ENCODE measurements at places on chromosomes 6 and 20.

GRCh38 chr6:158649289-158650143 lies at the start of gene SYTL3:
Gene SYTL3 (plus strand): TSS chr6:158650054. CDS start chr6:158663269, 13,215 bp downstream.
- peak; percentile 54 for DNase-seq

GRCh38 chr6:69758214-69758613 lies 38.6 kb downstream of the LMBRD1 start:
- no peak for DNase-seq

- no peak for DNase-seq
Observed at GRCh38 chr20:49054056-49054643, 8.0 kb downstream of the CSE1L start.

DNA sequence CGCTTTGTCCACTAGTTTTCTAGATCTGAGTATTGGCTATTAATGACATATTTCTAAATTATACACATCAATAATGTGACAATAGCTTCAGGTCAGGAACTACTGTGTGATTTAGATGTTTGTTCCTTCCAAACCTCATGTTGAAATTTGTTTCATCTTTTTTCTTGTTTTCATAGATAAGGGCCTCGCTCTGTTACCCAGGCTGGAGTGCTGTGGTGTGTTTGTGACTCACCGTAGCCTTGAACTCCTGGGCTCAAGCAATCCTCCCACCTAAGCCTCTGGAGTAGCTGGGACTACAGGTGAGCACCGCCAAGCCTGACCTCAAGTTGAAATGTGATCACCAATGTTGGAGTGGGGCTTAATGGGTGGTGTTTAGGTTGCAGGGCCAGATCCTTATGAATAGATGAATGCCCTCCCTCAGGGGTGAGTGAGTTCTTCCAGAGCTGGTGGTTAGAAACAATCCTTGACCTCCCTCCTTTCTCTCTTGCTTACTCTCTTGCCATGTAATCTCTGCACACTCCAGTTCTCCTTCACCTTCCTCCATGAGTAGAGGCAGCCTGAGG lies 5.9 kb upstream of the NQO2 start:
- peak; percentile 61 for DNase-seq

DNA sequence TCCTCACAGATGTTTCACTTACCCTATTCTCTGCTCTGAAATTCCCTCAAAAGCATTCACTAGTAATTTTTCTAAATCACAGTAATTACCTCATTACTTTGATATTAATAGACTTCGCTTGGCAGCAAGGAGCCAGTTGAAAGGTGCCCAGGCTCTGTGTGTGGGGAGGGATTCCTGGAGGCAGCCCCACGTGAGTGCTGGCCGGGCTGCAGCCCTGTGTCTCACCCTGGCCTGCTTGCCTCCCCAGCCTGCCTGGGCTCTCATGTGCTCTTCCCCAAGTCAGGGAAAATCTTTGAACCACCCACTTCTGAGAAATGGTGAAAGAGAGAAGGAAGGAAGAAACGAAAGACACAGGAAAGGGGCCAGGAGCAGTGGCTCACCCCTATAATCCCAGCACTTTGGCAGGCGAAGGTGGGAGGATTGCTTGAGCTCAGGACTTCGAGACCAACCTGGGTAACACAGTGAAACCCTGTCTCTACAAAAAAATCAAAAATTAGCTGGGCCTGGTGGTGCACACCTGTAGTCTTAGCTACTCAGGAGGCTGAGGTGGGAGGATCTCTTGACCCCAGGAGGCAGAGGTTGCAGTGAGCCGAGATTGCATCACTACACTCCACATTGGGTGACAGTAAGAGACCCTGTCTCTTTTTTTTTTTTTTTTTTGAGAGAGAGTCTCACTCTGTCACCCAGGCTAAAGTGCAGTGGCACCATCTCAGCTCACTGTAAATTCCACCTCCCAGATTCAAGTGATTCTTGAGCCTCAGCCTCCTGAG lies 20.0 kb upstream of the SNTA1 start:
- DNase-seq, result no peak

DNA sequence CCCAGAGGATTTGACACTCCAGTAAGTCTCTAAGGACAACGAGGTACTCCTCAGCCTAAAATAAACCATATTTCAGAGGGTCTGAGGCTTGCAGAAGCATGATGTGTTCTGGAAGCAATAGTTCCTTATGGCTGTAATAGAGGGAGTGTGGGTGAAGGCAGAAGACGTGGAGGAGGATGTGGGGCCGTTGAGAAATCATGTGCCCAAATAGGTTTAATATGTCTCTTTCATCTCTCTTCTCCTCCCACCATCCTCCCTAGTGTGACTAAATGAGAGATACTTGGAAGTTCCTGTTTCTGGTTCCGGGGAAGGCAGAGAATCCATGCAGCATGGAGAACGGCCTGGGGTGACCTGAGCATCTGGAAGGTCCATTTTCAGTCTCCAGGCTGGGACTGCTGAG lies 174.0 kb upstream of the RSPO3 start:
- DNase-seq, result no peak

DNA sequence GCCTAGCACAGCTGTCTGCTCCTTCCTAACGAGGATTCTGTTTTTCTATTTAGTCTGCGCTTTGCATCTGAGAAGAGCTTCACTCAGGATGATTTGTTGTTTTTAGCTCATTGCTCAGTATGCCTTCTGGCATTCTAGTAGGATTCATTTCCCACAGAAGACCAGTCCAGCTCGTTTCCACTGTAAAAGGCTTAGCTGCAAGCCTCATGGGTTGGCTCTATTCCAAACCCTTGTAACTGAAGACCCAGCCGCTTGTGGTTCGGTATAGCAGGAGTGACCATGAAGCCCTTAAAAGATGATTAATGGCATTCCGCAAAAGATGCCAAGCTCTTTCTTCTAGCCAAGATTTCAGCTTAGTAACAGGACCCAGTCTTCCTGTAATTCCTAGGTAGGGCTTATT lies 7.2 kb downstream of the ADGRF1 start:
- no peak for DNase-seq

- peak; percentile 83 for DNase-seq
Observed at GRCh38 chr20:62876902-62877816, 15.5 kb upstream of the TCFL5 start.

DNA sequence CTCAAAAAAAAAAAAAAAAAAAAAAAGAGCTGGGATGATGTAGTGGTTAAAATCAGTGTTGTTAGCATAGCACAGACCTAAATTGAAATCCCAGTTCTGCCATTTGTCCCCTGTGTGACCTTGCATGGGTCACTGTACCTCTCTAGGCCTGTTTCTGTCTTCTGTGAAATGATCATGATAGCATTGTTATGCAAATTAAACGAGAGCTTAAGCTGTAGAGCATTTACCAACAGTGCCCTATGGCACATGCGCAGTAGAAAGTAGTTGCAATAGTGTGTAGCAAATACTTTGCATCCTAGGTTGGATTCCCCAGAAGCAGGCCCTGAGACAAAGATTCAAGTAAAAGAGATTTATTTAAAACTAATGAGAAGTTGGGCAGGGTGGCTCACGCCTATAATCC lies 7.3 kb downstream of the PSORS1C2 start:
- no peak for DNase-seq

DNA sequence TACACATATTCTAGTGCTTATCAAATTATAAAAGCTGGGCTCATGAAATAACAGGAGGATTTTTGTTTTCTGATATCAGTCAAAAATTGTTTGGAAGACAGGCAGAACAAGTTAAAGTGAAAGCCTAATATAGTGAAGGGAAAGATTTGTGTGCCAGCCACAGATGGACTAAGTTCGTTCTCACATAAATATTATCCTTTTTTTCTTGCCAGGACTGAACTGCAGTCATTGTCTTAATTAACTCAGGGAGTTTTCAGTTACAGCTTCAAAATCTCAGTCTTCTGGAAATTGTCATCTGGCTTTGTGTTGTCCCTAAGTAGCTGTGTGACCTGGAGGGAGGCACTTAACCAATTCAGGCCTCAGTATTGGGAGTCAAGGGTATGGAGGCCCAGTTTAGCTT lies 40.7 kb downstream of the PLCB4 start:
- DNase-seq, result no peak

DNA sequence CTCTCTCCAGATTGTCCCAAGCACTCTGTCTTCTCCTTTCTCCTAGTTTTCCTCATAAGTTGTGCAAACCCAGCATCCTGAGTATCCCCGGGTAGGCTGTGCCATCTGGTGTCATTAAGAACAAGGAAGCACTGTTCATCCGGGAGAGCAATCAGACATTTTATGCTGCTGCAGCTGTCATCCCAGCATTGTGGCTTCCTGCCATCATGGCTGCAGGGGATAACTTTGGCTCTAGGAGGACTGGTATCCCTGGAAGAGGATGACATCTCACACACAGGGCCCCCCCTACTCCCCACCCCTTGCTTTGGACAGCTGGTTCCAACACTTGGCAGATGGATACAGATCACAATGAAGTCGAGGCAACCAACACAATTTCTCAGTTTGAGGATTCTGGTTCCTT lies 1195.1 kb upstream of the MAP3K7 start:
- DNase-seq, result no peak

GRCh38 chr6:1912731-1913130 lies 303.0 kb downstream of the FOXC1 start:
- DNase-seq, result no peak

DNA sequence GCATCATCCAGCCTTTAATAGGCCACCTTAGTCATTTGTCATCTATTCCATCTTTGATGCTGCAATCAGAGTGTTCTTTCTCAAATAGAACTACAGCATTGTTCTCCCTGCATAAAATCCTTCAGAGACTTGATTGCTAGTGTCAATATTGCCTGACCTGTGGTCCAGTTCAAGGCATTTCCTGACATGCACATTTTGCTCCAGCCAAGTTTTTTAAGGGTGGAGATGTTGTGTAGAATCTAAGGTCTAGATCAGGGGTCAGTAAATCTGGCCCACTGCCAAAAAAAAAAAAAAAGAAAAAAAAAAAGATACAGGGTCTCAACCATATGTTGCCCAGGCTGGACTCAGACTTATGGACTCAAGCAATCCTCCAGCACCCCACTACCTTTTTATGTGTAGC lies 354.4 kb downstream of the FRK start:
- DNase-seq, result no peak

- DNase-seq, result no peak
Observed at GRCh38 chr6:157763904-157764177, 59.2 kb upstream of the SNX9 start.

GRCh38 chr6:422433-423054 lies 31.0 kb downstream of the IRF4 start:
- DNase-seq, result no peak

DNA sequence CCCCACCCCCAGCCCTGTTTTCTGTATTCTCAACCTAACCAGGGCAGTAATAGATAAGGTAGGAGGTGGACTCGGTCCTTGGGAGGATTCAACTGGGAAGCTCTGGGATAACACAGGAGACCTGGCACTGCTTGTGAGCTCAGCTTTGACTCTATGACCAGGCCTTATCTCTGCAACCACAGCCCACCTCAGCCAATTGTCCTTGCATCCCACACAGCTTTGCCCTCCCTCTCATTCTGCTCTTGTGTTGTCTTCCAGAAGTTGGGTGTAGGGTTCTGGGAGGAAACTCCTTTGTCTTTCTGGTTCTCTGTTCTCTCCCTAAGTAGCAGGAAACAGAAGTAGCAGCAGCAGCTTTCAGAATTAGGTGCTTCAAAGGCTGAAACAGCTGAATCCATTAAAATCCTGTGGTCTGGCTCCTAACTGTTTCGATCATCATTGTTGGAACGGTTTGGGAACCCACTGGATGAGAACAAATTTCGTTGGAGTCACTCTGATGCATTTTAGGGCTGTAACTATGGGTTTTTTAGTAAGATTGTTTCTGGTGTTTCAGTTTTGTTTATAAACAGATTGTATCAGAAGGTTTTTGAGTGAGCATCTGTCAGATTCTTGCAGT lies 32.4 kb upstream of the SNX9 start:
- no peak for DNase-seq

DNA sequence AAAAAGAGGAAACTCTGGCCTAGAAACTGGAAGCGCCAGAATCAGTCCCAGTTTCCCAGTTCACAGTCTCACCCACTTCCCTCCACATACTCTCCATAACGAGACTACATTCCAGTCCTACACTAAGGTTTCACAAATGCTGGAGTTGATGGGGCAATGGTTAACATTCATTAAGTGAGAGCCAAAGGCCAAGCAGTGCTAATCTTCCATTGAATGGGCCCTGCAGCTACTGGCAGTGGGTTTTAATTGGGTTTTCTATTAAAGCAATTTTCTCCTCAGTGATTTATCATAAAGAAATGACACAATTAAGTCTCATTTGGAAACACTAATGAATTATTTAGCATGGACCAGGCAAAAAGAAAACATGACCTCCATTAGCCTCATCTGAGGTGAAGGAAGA lies 20.8 kb upstream of the NRSN1 start:
- no peak for DNase-seq

GRCh38 chr6:11241793-11242201 lies 9.3 kb upstream of the NEDD9 start:
- peak; percentile 90 for DNase-seq

- DNase-seq, result no peak
Observed at GRCh38 chr6:116247285-116247684, 6.6 kb downstream of the TSPYL4 start.

- no peak for DNase-seq
Observed at GRCh38 chr6:121698617-121699016, 263.2 kb downstream of the GJA1 start.

GRCh38 chr6:101482606-101483005 lies 89.1 kb downstream of the GRIK2 start:
- no peak for DNase-seq

DNA sequence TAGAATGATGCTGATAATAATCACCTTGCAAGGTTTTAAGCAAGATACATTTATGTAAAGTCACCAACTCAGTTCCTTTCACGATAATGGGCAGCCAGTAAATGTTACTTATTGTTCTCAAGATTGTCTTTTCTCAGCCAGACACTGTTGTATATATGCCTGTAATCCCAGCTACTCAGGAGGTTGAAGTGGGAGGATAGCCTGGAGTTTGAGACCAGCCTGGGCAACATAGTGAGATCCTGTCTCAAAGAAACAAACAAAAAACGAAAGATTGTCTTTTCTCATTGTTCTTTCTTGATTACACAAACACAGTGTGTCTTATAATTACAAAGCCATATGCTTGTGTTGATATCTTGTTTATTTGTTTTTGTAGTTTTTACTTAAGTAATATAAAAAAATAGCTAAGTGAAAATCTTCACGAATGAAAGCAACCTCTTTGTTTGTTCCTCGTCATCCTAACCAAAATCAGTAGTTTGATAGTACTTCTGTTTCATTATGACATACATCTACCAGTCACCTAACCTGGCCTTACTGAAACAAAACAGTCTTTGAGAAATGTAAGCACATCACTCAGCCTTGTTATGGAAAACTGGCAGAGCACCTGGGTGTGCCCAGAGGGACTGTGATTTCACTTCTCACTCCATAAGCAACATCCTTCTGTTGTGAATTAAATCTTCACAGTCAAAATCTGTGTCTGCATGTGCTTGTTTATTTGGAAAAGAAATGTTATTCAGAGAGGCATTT lies 436.2 kb upstream of the SOX4 start:
- DNase-seq, result no peak
